ENCODE measurements at places on chromosomes 2 and 18.

DNA sequence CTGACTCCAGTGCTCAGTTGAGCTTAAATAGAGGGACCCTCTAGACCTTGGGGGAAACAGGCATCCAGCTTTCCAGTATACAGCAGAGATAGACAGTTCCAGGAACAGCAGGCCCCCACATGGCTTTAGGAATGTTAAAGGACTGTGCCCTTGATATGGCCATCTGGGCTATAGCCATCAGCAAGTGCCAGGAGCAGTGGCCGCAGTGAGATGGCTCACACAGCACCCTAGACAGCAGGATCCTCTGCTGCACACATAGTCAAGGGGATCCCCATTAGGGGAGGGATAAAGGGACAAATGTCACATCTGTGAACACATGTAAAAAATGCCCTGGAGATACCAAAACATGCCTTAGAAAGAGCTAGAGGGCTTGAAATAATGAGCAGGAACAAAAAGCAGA is 213.4 kb downstream of the PTH2R start:
- no peak for DNase-seq

GRCh38 chr18:8791171-8791651 is 85.9 kb downstream of the MTCL1 start:
- no peak for DNase-seq

DNA sequence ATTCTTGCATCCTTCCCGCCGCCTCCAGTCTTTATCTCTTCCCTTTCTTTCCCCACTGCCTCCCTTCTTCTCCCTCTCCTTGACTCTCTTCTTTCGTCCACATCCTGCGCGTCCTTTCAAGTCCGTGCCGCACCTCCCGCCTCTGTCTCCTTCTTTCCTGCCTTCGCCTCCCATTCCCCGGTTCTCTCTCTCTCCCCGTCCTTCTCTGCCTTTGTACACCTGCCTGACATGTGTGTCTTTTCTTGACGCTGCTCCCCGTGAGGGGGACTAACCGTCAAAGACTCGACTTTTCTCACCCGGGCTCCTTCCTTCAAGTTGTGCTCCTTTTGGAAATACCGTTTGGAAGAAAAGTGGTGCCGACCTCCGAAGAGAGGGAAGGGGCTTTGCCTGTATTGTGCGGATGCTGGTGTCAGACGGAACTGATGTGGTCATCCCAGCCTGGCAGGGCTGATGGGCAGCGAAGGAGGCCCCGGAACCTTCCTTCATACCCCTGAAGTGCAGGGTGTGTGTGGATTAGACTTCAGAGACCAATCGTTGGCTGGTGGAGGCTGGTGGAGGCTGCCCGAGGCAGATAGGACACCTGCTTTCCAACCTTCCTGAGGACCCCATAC is 879 bp downstream of the TMEM178A start:
- no peak for DNase-seq

GRCh38 chr2:241959751-241960269 is 90.3 kb downstream of the RTP5 start:
- DNase-seq: no peak

DNA sequence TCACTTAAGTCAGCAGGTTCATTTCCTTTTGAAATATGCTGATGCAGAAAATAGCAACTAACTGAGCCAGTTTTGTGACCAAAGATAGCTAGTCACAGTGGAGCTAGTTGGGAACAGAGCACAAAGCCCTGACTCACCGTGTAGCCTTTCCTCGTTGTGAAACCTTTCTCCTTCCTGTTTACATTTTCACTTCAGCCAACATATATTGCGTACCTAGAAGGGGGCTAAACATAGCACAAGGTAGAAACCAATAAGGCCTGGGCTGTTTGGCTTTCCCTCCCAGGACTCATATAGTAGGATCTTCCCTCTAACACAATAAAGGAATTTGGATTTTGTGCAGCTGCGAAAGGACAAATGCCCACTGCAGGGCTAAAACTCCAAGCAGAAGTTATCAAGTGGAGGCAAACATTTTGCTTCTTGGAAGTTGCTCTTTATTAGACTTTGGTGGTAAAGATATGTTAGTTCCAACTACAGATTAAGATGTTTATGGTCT is 24.5 kb upstream of the LPIN2 start:
- DNase-seq: peak; percentile 92

GRCh38 chr18:31649978-31650719 is 34.2 kb downstream of the B4GALT6 start:
- DNase-seq: peak; percentile 30

DNA sequence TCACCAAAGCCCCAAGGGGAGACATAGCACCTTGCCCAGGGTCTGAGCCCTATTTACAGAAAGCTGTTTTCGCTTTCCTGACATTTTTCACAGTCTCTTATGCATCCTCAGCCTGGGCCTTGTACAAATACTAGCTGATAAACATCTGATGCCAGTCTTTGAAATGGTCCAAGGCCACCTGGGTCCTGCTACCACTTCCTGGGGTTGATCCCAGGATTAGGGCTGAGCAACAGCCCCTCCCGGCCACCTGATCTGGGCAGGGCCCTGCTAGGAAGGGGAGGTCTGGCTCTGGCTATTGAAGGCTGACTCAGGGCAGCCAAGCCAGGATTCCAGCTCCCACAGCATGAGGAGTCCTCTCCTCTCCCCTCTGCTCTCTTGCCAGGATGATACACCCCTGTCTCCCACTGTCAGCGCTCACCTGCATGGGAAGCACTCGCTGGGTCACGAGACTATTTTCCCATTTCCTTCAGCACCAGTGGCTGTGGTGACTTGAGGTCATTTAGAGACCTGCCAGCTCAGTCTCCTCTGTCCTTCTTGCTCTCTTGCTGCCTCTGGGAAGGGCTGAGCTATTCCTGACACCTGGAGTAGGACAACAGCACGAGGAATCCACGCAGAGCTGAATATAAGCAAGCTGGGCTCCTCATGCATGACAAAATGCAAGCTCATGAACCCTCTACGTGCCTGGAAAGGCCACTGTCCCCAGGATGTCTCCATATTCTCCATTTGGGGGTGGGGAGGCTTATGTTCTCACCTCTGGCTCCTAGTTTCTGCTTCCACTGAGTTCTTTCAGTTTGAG is 53.0 kb upstream of the LGALSL start:
- no peak for DNase-seq

- no peak for DNase-seq
Observed at GRCh38 chr18:49021076-49021432, 70.3 kb upstream of the SMAD7 start.

- no peak for DNase-seq
Observed at GRCh38 chr2:95310651-95311050, 13.5 kb downstream of the KCNIP3 start.

DNA sequence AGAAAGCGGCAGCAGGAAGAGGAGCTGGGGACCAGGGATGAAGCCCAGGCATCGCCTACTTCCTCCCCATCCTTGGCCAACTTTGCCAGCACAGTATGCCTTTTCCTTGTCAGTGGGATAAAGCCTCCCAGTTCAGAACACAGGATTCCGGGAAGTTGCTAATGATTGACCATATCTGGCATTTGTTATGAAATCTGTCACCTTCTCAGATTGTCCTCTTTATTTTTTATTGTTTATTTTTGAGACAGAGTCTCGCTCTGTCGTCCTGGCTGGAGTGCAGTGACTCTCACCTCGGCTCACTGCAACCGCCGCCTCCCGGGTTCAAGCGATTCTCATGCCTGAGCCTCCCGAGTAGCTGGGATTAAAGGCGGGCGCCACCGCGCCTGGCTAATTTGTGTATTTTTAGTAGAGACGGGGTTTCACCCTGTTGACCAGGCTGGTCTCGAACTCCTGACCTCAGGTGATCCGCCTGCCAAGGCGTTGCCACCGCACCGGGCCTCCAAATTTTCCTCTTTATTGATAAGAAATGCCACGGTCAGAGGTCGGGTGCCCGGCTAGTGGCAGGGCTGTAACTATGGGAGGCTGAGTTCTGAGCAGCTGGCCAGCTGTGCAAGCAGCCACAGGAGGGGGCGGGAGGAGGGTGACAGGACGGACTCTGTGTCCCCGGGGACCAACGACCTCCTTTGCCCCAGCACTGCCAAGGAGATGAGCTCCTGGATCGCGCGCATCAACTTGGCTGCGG is 24.4 kb downstream of the PSD4 start:
- no peak for DNase-seq

- DNase-seq: no peak
Observed at GRCh38 chr2:150134223-150134857, 353.1 kb downstream of the RND3 start.

GRCh38 chr2:95669441-95669991 is 77.7 kb downstream of the TRIM43 start:
- DNase-seq: no peak

- no peak for DNase-seq
Observed at GRCh38 chr2:44975571-44976450, 33.4 kb downstream of the SIX2 start.

GRCh38 chr2:19488009-19488691 is 129.7 kb upstream of the OSR1 start:
- peak; percentile 25 for DNase-seq

DNA sequence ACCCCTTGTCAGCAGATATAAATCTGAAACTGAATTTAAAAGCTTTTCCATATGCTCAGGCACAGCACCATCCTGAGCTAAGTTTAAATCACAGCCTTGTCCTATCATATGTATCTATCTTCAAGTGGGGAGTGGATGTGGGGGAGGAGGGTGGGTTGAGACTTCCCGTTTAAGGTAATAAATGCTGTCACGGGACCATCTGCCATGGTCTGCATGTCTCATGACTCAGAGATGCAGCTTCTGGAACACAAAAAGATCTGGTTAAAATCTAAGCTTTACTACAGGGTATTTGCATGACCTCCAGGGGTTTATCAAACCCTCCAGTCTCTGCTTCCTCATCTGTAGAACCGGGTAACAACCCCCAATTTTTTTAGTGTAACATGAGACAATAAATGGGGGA is 377.7 kb upstream of the ST6GAL2 start:
- no peak for DNase-seq

- peak; percentile 12 for DNase-seq
Observed at GRCh38 chr2:70009762-70010575, 48.5 kb upstream of the ASPRV1 start.

DNA sequence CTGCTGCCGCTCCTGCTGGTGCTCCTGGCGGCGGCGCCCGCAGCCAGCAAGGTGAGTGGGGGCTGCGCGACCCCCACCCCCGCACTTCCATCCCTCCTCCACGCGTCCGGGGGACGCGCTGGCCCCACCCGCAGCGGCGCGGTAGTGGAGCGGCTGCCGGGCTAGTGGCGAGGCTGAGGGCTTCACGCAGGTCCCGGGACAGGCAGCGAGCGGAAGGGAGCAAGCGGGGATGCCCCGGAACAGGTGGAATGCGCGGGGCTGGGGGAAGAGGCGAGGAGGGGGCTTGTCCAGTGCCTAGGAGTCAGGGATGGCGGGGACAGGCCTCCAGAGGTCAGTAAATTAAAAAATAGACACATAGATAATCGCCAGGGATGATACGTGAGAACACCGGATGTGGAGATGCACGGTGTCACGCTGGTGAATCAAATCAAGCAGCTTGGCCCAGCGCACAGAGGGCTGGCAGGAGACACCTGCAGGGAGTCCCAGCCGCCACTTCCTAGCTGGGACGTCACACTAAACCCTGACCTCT is 403 bp downstream of the COL4A3 start:
- peak; percentile 13 for DNase-seq

DNA sequence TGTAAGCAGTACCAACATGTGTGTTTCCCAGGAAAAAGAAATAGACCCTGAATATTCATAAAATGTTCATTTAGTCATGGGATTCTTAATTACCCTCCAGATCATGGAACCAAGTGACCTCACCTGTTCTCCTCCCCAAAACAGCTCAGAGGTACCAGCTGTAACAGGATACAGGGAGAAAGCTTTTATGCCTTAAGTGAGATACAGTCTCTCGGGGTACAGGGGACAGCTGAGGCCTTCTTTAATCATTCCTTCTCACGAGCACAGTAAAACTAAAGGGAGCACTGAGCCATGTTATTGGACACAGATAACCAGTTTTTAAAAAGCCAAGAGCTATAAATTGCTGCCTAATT is 16.6 kb downstream of the EPHA4 start:
- DNase-seq: no peak

- DNase-seq: peak; percentile 28
Observed at GRCh38 chr2:3805201-3805939, 102.0 kb downstream of the DCDC2C start.

DNA sequence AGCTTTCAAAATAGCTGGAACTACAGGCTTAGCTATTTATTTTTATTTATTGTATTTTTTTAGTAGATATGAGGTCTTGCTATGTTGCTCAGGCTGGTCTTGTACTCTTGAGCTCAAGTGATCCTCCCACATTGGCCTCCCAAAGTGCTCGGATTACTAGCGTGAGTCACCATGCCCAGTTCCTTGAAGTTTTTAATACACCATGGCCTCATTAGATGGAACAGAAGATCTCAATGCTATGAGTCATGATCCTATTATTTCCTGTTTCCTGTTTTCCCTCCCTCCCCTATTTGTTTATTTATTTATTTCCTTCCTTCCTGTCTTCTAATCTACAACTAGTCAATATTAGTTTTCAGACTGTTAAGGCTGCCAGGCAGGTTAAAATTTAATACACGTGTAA is 309.0 kb downstream of the CMPK2 start:
- DNase-seq: peak; percentile 12

DNA sequence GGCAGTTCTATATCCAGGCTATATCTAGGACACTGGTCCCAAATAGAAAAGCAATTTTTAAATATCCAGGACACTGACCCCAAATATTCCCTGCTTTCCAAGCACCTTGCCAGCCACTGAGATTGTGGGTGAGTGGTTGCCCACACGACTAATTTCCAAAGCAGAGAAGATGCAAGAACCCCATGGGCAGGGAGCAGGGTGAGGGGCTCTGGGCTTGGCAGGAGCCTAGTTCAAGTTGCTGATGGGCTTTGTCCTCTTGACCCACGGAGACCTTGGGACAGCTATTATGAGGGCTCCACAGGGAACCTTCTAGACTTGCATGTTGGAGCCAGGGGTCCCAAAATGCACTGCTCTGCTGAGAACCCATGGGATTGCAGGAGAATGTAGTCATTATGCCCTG is 146.0 kb upstream of the SMAD2 start:
- DNase-seq: no peak

DNA sequence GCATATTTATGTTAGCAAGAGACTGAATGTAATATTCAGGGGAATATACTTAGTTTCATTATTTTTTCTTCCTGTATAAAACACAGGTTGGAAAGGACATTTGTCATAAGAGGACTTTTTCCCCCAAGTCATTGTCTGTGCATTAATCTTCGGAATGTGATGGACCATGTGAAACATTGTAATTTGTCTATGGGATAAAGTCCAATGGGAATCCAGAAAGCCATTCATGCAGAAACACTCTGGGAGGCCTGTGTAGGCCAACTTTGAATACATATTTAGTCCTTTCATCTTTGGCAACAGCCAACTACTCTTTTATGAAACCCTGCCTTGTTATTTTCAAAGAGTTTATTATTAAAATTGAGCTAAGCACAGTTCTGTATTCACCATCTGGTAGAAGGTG is 386.4 kb downstream of the PIK3C3 start:
- DNase-seq: no peak

- no peak for DNase-seq
Observed at GRCh38 chr2:38754506-38754905, 3.3 kb upstream of the SRSF7 start.

- DNase-seq: no peak
Observed at GRCh38 chr18:58350526-58350925, 278.4 kb downstream of the ALPK2 start.

GRCh38 chr18:65623676-65624075 is 127.1 kb upstream of the CDH7 start:
- DNase-seq: no peak

- DNase-seq: no peak
Observed at GRCh38 chr2:144249035-144249637, 270.8 kb downstream of the ZEB2 start.
